ENCODE measurements at places on chromosomes 13 and 19.
A peak's percentile ranks its signal among the peaks of the same experiment; 100 is the strongest.

DNA sequence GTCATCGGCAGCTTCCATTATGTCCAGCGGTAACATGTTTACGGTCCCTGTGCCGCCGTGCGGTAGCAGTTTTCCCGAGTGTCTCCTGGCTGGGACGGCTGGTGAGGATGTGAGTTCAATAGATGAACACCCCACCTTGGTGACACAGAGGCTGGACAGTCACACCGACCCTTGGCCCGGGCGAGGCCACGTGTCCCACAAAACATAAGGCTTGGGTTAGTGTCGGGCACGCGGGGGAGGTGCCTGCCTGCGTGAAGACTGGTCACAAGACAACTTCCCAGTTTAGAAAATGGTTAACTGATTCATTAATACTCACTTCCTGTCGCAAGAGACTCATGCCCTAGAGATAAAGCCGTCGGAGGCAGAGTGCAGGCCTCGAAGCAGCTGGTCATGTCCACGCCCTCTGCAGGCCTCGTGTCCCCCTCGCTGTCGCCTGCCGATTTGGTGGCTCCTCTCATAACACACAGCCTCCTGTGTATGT lies 17.2 kb downstream of the RASA3 start:
- peak; percentile 78 for DNase-seq

DNA sequence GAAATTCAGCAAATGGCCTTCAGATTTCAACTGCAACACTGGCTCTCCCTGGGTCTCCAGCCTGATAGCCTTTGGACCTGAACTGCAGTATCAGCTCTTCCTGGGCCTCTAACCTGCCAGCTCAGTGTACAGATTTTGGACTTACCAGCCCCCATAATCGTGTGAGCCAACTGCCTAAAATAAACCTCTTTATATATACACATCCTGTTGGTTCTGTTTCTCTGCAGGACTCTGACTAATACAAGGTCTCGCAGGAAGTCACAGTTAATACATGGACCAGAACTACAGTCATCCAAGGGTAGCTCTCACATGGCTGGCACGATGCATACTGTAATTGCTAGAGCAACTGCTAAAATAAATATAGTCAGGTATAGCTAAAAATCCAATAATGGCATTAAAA lies 85.1 kb downstream of the KATNAL1 start:
- no peak for DNase-seq

GRCh38 chr13:76638882-76639281 lies 247.3 kb downstream of the KCTD12 start:
- no peak for DNase-seq

GRCh38 chr19:16207490-16208025 lies 9.8 kb downstream of the AP1M1 start:
- no peak for DNase-seq

- DNase-seq = peak; percentile 69
These were observed 2.3 kb downstream of the MIDN start for GRCh38 chr19:1250437-1251260.

- no peak for DNase-seq
These were observed 174.3 kb upstream of the NBEA start for GRCh38 chr13:34767778-34768177.

DNA sequence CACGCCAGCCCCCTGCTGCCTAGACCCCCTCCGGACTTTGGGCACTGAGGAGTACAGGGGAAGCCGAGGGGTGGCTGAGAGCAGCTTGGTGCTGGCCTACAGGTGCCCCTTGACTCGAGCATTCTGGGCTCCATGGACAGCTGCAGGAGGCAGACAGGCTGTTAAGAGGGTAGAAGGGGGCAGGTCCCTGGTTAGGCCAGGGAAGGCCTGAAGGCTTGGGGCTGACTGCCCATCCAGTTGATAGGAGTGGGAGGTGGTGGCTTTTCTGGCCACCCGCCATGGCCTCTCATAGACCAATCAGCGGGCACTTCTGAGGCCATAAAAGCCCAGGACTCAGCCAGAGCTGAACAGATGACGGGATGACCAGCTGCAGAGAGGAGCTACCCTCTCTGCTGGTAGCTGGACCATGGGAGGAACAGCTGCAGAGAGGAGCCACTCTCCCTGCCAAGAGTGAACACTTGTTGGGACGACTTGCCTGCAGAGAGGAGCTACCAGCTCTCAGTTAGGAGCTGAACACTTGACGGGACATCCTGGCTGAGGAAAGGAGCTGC lies 10.7 kb upstream of the SUPT20H start:
- DNase-seq = no peak

DNA sequence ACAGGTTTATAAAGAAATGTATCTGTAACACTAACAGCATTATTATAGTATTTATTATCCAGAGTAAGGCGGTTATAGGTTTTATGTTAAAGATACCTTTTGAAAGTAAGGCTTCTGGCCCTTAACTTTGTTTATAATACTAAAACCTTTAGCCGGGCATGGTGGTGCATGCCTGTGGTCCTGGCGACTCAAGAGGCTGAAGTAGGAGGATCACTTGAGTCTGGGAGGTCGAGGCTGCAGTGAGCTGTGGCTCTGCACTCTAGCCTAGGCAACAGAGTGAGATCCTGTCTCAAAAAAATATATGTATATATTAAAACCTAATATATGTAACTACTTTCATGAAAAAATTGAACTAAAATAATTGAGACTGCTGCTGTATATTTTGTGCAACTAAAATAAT lies 98.7 kb upstream of the KLF5 start:
- DNase-seq = no peak

GRCh38 chr13:102237230-102237629 lies 164.6 kb downstream of the FGF14 start:
- DNase-seq = no peak

DNA sequence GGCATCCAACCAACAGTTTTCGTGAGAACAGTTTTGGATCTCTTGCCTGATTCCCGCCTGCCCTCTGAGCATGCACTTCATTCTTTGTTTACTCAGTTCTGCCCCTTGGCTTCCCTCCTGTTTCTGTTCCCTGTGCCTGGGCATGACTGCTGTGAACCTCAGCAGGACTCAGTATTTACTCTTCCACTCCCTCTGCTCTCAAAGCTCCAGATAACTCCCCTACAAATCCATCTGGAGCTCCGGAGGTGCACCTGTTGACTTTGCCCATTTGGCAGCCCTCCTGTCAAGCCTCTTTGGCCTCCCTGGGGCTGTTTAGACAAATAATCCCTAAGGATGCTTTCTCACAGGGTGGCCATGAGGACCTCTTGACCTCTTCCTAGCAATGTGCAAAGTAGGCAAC lies 34.2 kb upstream of the ARGLU1 start:
- DNase-seq = no peak

DNA sequence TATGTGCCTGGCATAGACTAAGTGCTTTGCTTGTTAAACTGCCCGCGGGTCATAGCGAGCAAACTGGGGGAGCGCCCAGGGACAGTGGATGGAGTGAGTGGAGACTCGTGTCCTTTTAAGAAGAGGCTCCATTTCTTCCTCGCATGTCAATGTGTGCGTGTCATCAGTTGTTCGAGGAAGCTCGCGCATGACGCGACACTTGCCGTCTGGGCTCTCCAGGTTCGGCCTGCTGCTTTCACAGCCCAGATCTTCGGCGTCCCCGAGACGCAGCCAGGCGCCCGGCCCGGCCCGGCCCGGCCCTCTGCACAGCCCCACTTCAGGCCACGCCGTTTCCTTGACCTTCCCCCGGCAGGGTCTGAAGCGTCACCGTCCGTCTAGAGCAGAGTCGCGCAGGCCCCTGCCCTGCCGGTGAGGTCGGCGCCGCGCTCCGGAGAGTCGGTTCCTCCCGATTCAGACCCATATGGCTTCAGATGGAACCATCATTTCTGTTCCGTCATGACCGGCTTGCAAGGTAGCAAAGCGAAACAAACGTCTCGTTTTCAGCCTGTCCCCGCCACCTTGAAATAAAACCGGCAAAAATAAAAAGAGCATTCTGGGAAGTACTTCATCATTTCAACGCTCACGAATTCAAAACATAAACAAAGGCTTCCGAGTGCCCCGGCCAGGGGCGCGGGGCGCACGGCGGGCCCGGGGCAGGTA lies 599 bp upstream of the ARHGEF7 start:
- no peak for DNase-seq

GRCh38 chr19:48859711-48860572 lies 8.5 kb downstream of the PLEKHA4 start:
- peak; percentile 63 for DNase-seq

- DNase-seq = no peak
These were observed 449.8 kb downstream of the DACH1 start for GRCh38 chr13:71417205-71417604.

DNA sequence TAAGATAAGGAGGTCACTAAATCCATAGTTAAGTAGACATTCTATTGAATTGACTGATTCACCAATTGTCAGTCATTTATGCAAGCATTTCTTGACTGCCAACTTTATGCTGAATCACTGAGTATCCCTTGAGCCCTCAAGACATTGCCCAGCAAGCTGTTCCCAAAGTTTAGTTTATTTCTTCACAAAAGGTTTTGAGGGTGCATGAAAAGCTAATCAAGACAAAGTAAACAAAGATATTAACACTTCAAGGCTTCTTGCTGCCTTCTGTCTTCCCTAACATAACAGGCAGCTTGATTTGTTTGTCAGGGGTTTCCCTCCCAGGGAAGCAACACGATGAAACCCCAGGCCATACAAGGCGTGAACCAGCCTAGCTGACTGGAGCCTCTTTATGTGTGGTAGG lies 374.4 kb downstream of the SPRY2 start:
- no peak for DNase-seq

GRCh38 chr13:38590230-38590629 lies 96.6 kb upstream of the FREM2 start:
- no peak for DNase-seq

- no peak for DNase-seq
These were observed 33.6 kb upstream of the FFAR2 start for GRCh38 chr19:35414442-35414841.

- DNase-seq = no peak
These were observed 17.7 kb downstream of the TSHZ3 start for GRCh38 chr19:31331536-31331935.

- no peak for DNase-seq
These were observed 48.1 kb downstream of the ZNF93 start for GRCh38 chr19:19948800-19949199.

- no peak for DNase-seq
These were observed 33.3 kb upstream of the MYCBP2 start for GRCh38 chr13:77360032-77360685.

GRCh38 chr13:100989392-100989791 lies 314.8 kb upstream of the TMTC4 start:
- DNase-seq = no peak

- DNase-seq = no peak
These were observed 3.8 kb upstream of the ALOX5AP start for GRCh38 chr13:30731361-30732045.

- no peak for DNase-seq
These were observed 42.3 kb downstream of the ENOX1 start for GRCh38 chr13:43744261-43745031.

DNA sequence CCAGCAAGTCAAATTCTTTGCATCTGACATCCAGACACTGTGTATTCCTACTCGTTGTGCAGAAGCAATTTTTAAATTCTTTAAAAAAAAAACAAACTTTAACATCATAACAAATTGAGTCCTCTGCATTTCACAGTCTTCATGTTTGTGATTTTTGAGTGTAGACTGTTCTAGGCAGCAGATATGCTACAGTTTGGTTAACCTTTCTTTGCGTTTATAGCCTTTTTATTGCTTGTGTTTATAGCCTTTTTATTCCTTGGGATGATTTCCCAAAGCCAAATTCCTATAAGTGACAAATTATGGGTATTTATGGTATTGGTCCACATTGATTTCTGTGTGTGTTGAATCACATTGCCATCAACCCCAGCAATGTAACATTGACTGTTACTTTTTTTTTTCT lies 14.9 kb upstream of the RNF113B start:
- DNase-seq = no peak

Measured in CD4-positive, alpha-beta T cell treated with Interleukin-15 for 1 hour (primary cell).